ENCODE measurements at places on chromosomes 6 and 20. TPM values are rescaled to one million over a fixed set of nuclear protein-coding genes. Genes with fewer than 3 reads are reported as not detected.
A peak's percentile ranks its signal among the peaks of the same experiment; 100 is the strongest.

DNA sequence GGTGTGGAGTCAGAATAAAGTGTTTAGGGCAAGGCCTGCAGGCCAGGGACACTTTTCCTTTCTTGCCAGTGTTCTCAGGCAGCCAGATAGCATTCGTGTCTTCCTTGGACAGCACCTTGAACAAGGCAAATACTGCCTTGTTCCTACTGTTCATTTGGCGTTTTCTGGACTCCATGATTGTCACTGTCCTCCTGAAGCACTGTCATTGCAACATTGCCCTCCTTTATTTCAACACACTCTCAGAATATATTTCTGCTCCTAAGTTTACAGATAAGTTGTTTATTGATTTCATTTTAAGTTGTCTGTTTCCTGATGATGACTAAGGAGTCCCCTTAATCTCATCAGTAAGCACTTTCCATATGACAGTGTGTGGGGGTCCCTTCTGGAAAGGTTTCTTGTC lies 15.1 kb upstream of the DEF6 start:
- DNase-seq = no peak

GGTLC1 gene
- total RNA-seq = 0.40 TPM

GRCh38 chr6:53731866-53732636 lies 62.8 kb upstream of the LRRC1 start:
- no peak for DNase-seq

- no peak for DNase-seq
Measured at GRCh38 chr20:60215816-60216730, 257.9 kb downstream of the CDH26 start.

DNA sequence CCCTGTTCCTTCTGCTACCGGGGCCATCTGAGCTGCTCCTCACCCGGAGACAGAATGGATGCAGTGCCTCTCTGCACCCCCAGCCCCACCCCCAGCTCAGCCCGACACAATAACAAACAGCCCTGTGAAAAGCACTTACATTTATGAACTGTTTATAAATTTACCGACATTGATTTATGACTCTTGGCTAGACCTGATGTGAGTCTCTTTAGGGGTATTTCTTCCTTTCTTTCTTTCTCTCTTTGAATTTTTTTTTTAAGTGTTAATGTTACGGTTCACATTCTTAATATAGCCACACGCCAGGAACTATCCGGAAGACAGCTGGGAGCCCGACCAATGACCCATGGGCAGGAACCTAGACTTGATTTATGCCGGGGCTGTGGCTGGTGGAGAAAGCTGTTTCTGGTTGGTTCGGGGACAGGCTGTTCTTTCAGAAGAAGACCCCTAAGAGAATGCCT lies 266.3 kb downstream of the CDC5L start:
- no peak for DNase-seq

DNA sequence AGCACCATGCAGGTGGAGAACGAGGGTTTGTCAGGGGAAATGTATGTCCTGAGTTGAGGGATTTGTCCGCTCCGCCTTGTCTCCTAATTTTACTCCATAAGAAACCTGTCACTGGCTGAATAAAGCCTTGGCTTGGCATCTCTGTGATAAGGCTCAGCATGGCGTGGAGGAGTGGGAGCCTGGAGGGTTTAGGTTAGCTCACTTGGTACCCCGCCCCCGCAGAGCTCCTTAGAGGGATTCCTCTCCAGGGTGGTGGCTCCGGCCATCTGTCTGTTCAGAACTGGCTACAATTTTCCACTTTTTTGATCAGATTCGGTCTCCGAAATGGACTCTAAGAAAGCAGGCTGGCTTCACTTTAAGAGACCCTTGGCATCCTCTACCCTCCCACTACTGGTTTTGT lies 192.2 kb upstream of the SYNDIG1 start:
- no peak for DNase-seq

HCRTR2 gene
- not detected for total RNA-seq

DNA sequence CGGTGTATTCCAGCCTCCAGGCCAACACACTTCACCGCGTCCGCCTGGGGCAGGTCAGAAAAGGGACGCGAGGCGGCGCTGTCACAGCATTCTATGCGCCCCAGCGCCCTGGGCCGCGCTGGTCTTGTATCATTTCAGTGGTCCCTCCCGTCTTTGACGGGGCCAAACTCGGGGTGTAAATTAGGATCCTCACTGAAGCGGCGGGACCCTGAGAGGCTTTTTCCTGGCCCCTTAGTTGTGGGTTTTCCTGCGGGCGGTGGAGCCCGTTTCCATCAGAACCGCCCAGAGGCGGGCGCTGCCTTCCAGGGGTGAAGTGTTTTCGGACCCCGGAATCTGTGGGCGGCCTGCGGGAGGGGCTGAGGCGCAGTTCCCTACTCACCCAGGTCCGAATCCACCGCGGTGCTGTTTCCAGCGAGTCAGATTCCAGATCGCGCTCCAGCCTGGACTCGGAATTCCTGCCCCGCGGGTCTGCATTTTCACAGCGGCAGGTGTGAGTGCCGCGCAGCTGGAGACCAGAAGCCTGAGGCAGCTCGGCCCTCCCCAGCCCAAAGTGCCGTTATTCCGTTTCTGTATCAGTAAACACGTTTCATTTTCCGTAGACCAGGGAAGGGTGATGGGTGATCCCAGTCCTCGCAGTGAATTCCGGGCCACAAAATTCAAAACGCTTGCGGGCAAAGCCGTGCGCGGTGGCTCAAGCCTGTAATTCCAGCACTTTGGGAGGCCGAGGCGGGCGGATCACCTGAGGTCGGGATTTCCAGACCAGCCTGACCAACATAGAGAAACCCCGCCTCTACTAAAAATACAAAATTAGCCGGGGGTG lies 3.9 kb upstream of the MICB start:
- DNase-seq = peak; percentile 75

GRCh38 chr6:75234126-75234865 lies 9.3 kb downstream of the COX7A2 start:
- no peak for DNase-seq

DNA sequence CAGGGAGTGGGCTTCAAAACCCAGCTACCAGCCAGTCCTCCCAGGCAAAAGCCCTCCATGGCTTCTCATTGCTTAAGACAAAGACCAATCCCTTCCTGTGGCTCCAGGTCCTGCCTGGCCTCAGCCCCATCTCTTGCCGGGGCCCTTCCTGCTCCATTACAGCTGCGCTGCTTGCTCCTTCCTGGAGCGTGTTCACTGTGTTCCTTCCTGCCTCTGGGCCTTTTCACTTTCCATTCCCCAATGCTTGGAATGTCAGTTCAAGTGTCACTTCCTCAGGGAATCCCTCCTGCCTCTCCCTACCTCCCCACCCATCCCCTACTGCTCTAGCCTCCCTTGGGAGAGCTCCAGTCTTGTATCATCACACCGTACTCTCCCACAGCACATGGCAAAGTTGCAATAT lies 11.1 kb upstream of the ITPR3 start:
- no peak for DNase-seq

DNA sequence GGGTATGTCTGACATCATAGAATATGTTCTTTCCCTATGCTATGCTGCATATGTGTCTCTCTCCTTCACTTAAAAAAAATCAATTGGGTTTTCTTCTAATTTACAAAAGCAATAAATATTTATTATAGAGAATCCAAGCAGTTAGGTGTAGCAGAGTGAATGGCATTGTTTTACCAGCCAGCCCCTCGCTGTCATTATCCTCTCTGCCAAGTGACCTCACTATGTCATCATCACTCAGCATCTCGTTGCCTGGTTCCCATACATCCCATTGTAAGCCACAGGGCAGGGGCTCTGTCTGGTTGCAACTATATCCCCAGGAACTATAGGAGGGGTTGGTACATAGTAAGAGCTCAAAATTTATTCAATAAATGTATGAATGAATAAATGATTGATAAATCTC lies 31.3 kb downstream of the KIAA0319 start:
- DNase-seq = no peak
